Activated CD4-positive, alpha-beta memory T cell treated with anti-CD3 and anti-CD28 coated beads for 36 hours (primary cell): ENCODE measurements at places on chromosomes 2 and 18. TPM values are rescaled to one million over a fixed set of nuclear protein-coding genes. Genes with fewer than 3 reads are reported as not detected.

CMPK2 gene
- 6.8 TPM for total RNA-seq

ASB18 gene
- not detected for total RNA-seq

TUBA3D gene
- not detected for total RNA-seq

PJVK gene
- total RNA-seq = 3.0 TPM

GKN1 gene
- total RNA-seq = not detected

TUBA3E gene
- total RNA-seq = not detected

TMEM247 gene
- not detected for total RNA-seq

DNA sequence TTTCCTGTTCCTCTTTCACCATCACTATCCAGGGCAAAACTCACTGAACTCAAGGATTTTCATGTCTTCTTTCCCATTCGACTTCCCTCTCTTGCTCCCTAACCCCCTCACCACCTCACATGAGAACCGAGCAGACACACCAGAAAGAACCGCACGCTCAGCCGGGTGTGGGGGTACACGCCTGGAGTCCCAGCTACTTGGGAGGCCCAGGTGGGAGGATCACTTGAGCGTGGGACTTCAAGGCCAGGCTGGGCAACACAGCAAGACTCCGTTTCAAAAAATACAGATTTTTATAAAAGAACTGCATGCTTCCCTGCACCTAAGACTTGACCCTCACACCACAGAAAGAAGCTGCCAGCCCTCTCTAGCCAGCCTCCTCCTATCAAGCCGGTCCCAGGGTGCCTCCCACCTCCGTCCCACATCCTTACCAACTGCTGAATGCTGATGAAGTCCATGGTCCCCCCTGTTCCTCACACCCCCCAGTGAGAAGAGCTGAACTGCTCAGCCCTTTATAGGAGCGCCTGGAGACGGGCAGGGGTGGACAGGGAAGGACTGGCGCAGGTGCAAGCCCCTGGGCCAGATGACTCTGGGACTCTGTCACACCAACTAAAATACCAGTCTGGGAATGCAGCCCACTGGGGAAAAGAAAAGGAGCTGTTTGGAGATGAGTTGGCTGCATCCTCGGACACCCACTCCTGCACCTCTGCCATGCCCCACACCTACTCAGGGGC is at the start of gene ANKRD23:
Gene ANKRD23 (minus strand): TSS at position 484 of the 731 bp plus-strand sequence. CDS start 29 bp downstream, at position 455.
- no peak for DNase-seq

GRCh38 chr2:119888680-119889079 is 124.2 kb upstream of the EPB41L5 start:
- no peak for DNase-seq

GRCh38 chr18:37435150-37435867 is 130.3 kb downstream of the CELF4 start:
- no peak for DNase-seq

GRCh38 chr18:24846138-24846537 is 385.7 kb downstream of the HRH4 start:
- DNase-seq = no peak

GRCh38 chr2:206920951-206921350 is 18.4 kb upstream of the CPO start:
- no peak for DNase-seq

DNA sequence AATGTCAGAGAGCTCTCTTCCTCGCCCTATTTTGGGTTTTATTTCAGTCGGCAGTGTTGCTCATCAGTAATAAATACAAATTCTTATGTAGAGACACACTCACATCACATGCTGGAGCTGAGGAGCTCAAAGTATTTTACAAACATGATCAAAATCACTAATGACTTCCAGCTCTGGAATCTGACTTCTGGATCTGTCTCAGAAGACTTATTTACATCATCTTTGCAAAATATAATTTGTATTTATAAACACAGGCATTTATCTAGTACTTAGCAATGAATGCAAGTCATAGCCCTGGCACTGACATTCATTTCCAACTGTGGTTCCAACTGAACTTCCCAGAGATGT is 327.1 kb downstream of the NCKAP5 start:
- no peak for DNase-seq

DNA sequence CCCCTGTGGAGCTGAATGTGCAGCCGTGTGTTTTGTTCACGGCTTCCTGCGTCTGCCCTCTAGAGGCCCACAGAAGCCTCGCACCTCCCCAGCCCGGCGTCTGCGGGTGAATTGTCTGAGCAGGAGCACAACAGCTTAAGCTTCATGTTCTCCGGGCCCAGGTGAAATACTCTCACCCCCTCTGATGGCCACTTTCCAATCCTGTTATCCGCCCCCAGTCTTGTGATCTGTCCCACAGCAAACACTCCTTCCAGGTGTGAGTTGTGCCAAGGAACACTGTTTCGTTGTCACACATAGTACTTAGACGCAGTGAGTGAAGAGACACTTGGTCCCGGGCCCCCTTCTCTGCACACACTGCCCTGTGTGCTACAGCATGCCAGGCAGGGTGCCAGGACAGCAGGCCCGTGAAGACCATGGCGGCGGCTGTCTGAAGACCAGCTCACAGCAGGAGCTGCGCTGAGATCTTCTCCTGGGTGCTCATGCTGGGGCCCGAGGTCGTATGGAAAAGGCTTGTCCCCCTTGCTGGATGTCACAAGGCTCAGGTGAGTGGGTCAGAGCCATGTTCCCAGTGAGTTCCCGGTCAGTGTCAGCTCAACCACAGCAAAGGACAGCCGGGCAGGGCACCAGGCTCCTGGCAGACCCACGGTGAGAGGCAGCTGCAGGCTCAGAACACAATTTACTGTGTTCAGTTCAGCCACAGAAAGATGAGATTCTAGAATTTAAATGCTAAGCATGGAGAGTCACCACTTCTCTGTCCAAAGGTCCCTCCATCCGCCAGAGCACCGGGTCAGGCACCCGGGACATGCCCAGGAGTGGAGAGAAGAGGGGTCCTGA is 6.8 kb upstream of the PXDN start:
- peak; percentile 36 for DNase-seq

GRCh38 chr18:75211002-75211621 is 515 bp downstream of the TSHZ1 start:
- no peak for DNase-seq

- peak; percentile 76 for DNase-seq
Measured at GRCh38 chr2:98730053-98730706, 752 bp downstream of the MGAT4A start.

- no peak for DNase-seq
Measured at GRCh38 chr18:65057439-65058083, 693.3 kb upstream of the CDH7 start.

GRCh38 chr2:45390441-45390840 is 220.6 kb downstream of the SRBD1 start:
- no peak for DNase-seq

- no peak for DNase-seq
Measured at GRCh38 chr2:139825726-139826125, 1045.5 kb upstream of the NXPH2 start.

- no peak for DNase-seq
Measured at GRCh38 chr2:2056531-2056930, 274.5 kb downstream of the MYT1L start.
